ENCODE measurements at places on chromosomes 6 and 20.

DNA sequence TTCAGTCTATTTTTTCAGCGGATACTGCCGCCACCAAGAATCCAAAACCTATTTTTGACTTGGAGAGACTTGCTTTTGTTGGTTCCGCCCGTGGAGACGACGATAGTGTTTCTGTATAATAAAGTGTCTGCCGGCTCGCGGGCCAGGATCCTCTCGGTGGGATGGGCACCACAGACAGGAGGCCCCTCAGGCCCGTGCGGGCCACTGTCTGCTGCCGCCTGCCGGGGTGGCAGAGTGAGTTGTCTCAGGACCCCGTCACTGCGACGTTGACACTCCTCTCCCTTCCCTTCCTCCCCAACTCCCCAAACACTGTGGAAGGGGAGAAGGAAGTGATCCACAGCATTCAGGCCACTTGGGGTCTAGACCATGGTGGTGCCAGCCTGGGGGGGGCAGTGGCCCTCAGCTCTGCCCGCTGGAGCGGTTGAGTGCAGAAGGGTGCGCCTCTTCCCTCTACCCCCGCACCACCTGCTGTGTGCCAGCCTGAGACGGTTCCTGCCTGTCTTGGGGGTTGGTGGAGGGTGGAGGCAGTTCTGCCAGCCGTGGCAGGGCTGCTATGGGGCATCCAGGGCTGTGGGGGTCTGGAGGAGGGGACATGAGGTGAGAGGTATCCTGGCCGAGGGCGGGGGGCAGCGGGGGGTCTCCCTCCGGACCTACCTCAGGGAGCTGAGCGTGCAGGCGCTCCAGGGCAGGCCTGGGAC is 17.5 kb downstream of the RBM38 start:
- no peak for DNase-seq

DNA sequence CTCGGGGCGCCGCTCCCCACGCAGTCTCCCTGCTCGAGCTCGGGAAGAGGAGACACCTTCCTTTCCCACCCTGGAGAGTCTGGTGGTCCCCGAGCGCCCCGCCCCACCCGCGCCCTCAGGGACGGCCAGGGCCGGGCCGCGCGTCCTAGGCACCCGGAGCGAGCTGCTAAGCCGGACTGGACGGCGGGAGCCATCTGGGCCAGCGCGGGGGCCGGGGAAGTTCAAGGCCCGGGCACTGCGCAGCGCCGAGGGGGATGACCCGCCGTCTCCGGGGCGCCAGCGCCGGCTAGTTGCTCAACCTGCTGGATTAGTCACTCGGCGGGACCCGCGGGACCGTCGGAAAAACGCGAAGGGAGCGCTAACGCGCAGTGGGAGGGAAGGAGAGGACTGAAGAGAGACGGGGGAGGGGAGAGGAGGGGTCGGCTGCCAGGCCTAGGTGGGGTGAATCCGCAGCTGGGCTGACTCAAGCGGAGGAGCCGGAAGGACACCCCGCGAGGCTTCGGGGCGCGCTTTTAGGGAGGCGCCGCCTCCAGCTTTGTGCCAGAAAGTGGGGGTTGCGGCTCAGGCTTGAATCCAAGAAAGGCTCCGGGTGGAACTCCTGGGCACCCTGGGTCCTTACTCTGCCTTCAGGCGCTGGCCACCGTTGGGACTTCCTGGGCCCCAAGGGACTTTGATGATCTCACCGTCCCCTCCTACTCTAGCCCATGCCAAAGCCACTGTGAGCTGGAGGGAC is 75.7 kb upstream of the FOXP4 start:
- peak; percentile 65 for DNase-seq

DNA sequence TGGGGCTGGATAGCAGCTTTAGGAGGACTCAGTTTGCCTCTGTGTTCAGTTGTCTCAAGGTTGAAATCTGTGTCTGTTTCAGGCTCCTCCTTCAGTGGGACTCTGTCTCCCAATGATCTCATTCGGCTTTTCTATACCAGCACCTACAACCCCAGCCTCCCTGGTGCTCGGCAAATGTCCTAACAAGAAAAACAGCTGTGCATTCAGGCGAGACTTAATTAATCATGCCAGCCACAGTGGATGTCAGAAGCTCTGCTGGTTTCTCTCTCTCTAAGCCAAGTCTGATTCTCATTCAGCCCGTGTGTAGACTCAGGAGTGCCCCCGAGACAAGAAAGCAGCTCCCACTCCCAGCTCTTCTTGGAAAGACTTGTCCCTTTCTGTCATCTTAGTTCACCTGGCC is 46.8 kb downstream of the SUN5 start:
- no peak for DNase-seq

GRCh38 chr20:13302647-13303450 is 81.8 kb downstream of the ISM1 start:
- DNase-seq, result no peak

DNA sequence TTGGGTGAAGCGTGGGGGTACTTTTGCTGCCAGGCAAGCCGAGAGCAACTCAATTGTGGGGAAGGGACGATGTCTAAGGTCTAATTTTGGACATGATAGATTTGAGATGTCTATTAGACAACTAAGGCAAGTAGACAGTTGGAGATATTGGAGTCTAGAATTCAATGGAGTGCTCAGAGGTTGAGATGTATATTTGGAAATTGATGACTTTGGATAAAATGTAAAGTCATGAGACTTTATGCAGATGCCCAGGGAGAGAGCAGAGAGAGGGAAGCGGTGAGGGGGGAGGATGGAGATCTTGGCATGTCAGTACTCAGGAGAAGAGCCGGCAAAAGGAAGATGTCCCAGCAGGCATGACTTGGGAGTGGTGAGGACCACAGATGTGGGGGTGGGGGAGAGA is 6.9 kb downstream of the MYLK2 start:
- DNase-seq, result no peak
